NCI-H1436 (cell line): ENCODE measurements at places on chromosomes 16 and 17.

- DNase-seq: no peak
Observed at GRCh38 chr16:31357324-31358109, 2.5 kb downstream of the ITGAX start.

- no peak for DNase-seq
Observed at GRCh38 chr16:70304892-70305448, 6.0 kb downstream of the DDX19B start.

DNA sequence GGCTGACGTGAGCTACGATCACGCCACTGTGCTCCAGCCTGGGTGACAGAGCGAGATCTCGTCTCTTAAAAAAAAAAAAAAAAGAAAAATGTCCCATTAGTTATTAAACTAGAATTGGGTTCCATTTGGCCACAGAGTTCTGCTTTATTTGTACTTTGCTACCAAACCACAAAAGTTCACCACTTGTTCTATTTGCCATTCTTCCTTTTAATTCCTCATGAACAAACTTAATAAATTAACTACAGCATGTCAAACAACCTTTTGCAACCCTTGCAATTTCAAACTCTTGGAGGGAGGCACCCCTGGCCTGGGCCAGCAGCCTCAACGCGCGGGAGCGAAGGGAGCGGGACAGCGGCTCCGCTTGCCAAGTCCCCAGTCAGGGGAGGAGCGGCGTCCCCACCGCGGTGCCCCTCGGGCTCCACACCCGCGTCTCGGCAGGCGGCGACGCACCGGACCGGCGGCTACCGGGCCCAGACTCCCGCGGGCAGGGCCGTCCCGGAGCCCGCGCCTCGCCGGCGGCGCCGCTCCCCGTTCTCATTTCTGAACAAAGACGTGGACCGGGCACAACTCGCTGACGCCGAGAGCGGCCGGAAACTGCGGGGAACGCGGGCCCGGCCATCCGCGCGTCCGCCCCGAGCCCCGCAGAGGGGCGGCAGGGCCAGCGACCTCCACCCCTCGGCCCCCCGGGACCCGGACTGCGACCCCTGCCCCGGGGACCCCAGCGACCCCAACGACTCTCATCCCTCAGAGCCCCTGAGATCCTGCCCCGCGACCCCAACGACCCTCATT lies 775 bp downstream of the CYTH1 start:
- peak; percentile 27 for DNase-seq

DNA sequence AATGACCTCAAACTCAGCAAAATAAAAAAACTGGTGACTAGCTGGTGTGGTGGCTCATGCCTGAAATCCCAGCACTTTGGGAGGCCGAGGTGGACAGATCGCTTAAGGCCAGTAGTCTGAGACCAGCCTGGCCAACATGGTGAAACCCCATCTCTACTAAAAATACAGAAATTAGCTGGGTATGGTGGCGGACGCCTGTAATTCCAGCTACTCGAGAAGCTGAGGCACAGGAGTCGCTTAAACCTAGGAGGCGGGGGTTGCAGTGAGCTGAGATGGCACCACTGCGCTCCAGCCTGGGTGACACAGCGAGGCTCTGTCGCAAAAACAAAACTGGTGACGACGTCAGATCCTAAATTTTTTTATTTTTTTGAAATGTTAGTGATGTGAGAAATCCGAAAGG lies 82.6 kb upstream of the TOB1 start:
- DNase-seq: no peak

DNA sequence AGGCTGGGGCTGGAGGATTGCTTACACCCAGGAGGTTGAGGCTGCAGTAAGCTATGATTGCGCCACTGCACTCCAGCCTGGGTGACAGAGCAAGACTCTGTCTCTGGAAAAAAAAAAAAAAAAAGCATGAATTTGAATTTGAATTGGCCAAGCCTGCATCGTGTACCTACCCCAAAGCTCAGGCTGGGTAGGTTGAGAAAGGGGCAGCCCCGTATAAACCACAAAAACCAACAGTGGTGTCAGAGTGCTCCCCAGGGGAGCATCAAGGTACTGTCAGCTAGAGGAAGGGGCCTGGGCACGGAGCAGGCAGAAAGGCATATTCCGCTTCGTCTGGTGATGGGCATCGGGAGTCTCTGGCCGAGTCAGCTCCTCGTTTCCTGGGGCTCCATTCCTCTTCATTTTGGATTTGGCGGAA lies 40.9 kb downstream of the RAP1GAP2 start:
- no peak for DNase-seq

DNA sequence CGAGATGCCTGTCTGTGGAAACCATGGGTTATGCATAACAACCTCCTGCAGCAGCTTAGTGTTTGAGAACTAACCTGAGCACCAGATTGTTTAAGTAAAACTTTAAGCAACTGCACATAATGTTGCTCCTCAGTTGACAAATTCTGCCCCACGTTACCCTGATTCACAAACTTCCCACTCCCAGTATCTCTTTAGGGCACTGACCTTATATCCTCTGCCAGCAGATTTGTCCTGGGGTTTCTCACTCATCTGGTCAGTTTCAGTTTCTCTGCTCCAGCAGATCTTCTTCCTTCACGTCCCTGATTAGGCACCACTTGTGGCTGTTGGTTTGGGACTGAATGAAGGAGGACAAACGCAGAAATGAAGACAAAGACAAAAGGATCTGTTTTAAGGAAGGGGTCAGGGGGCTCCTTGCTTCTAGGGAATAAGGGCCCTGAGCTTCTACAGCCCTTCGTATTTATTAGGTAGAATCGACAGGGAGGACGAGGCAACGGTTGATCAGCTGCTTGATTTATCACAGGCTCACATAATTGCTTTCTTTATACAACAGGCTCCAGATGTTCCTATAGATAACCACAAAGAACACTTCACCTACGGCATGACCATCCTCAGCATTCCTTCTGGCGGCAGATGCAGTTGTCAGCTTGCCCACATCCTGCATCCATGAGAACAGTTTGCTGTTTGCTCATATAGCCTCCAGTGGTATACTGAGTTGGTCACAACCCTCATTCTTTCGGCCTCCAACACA lies 13.5 kb upstream of the ZNF689 start:
- DNase-seq: no peak

DNA sequence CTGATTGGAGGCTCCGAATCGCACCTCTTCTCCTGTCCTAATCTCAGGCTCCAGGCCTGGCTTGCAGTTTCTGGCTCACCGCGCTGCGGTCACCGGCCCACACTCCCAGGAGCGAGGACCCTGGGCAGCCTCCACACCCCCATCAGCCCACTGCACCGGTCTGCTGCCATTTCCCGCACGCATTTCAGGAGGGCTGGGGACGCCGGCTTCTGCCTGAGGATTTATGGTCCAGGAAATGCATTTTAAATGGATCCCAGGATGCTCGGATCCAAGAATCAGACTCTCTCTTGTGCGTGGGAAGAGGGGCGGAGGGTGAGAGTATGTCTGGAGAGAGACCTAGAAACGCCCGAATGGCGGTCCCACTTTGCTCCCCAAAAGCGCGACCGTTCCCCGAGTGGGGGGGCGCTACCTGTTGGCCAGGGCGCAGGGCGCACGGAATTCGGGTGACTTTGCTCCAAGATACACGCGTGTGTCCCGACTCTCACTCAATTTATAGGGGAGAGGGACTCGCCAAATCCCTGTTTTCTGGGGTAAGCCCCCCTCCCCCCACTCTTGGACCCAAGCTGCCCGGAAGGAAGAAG lies 817 bp upstream of the JPH3 start:
- no peak for DNase-seq

GRCh38 chr17:64240741-64241347 lies 22.2 kb downstream of the TEX2 start:
- DNase-seq: no peak

DNA sequence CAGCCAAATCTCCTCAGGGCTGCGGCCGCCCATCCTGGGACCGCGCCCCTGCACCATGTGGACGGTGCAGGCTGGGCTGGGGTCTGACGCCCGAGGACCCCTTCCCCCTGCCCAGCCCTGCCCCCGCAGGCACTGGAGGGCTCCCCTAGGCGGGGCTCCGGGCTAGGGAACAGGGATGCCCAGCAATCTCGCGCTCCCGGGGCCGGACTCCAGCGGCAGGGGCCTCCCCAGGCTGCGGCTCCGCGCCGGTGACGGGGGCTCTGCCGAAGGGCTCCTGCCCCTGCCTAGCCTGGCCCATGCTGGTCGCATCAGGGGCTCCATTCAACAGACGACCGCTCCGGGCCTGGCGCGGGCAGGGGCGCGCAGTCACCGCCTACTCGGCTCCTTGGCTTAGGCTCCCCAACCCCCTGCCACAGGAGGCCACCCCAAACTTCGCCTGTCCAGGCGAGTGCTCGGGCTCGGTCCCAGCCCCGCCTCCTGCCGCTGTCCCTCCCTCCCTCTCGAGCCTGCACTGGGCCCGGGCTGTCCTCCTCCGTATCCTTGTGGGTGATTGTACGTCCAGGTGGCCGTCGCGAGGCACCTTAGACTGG lies 27.4 kb upstream of the ADORA2B start:
- no peak for DNase-seq

- DNase-seq: no peak
Observed at GRCh38 chr17:54029986-54030385, 207.3 kb downstream of the KIF2B start.

- no peak for DNase-seq
Observed at GRCh38 chr16:58040945-58041627, 15.5 kb downstream of the MMP15 start.

DNA sequence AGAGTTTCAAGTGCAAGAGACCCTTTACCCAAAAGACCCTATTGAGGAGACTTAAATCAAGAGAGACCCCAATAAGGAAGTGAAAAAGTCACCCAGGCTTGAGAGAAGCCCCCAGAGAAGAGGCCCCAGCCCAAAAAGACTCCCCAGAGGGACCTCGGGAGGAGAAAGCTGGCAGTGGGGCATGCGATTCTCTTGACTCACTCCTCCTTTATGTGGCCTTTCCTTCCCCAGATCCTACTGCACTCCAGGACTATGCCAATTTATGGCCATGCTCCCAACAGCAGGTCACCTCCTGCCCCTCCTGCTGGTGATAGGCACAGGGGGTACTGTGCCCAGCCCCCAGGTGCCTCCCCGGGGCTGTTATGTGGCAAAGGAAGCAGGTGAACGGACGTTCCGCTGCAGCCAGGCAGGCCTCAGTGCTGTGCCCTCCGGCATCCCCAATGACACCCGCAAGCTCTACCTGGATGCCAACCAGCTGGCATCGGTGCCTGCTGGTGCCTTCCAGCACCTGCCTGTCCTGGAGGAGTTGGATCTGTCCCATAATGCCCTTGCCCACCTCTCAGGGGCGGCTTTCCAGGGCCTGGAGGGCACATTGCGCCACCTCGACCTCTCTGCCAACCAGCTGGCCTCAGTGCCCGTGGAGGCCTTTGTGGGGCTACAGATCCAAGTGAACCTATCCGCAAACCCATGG lies 16.3 kb downstream of the LRRC3C start:
- DNase-seq: no peak

DNA sequence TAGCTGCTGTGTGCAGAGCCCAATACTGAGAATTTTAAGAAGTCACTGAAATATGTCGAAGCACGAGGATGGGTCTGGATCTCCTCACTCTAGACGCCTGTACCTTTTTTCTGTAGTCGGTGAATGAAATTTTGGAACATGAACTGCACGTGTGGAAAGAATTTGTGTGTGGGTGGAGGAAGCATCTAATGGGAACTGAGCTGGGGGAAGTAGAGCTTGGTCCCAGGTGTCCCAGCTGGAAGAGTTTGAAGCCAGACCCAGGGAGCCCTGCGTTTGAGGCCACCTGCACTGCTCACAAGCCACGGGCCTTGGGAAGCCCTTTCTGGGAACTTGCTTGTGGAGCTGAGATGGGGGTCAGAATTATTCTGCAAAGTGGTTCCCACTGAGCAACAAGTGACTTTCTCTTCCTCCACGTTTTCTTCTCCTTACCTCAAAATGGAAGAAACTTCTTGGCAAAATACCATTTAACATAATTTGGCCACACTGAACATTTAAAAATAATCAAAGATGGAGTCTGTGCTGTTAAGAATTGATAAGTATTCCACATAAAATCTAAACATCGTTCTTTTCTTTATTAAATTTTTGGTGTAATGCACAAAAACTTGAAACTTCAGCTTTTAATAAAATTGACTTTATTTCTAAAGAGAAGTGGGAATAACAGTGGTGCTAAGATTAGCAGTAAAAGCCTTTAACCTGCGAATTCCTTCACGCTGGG lies 163.8 kb downstream of the PRKCA start:
- no peak for DNase-seq

GRCh38 chr17:12789481-12790248 lies at the start of gene ARHGAP44:
Gene ARHGAP44, plus strand, starts transcription at chr17:12789498. Its CDS starts 341 bp downstream, at chr17:12789839.
- peak; percentile 24 for DNase-seq

DNA sequence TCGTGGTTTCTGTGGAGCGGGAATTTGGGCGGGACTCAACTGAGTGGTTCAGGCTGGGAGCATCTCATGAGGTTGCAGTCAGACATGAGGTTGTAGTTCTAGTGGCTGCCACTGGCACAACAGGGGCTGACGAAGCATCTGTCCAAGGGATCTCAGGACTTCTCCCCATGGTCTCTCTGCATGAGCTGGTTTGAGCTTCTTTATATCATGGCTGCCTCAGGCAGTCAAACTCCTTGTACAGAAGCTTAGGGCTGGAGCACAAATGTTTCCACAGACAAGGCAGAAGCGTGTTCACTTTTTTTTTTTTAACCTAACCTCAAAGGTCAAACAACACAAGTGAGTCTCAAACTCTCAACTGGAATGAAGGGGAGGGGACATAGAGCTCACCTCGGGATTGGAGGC lies 243.3 kb downstream of the MSI2 start:
- no peak for DNase-seq

DNA sequence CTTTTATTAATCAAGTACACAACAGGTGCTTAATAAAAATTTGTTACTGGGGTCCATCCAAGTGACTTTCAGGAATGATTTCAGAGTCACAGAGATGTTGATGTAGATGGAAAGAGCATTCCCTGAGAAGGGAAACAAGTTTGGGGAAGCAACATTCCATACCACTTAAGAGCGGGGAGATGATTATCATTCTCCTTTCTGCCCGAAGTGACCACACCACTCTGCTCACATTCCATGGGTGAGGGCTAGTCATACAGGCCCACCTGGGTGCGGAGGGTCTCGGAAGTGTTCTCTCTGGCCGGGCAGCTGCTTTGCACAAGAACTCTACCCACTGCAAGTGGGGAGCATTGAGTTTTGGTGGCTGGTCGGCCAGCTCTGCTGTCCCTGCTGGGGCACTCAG lies 231.4 kb downstream of the SNX29 start:
- DNase-seq: no peak

GRCh38 chr16:181565-182021 lies 1.3 kb downstream of the HBQ1 start:
- DNase-seq: no peak

DNA sequence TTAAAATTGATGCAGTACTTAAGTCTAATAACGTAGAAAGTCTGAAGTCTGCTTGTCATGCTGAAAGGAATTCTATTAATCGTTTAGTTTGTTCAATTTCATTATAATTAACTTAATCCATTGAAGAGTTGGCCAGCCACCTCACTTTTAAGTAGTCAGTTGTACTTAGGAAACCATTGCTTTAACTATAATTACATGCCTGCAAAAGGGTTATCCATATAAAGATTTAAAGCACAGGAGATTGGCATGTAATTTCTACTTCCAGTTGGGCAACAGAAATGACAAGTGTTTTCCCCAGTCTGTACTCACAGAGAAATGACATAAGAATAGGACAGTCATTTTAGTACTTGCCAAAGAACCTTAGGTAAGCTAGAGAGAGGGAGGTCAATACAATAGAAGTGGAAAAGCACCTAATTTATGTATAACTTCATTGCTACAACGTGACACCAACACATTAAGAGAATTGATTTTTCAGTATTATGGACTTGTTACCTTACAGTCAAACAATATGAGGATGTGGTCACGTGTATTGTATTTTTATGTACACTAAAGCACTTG lies 3.7 kb upstream of the USP32 start:
- DNase-seq: no peak
